ENCODE measurements at places on chromosomes 5 and 9.
A peak's percentile ranks its signal among the peaks of the same experiment; 100 is the strongest.

DNA sequence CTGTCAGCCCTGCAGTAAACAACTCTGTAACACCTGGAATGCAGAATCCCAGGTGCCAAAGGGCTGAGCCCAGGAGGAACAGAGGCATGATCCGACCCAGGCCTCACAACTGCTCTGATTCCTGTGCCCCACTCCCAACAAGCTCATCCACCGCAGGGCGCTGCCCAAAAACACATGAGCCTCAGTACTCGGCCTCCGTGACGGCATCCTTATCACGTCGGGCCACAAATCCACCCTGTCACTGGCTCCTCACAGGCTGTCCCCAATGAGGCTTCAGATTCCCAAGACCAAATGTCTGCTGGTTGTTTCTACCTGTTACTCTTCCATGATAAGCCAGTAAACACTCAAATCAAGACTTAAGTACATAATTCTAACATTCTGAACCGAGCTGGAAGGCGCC is 15.2 kb downstream of the QSOX2 start:
- no peak for DNase-seq

GRCh38 chr5:101580591-101580990 is 677.5 kb upstream of the ST8SIA4 start:
- no peak for DNase-seq

GRCh38 chr9:14366076-14366475 is 52.1 kb upstream of the NFIB start:
- DNase-seq, result no peak

GRCh38 chr5:164354139-164354751 is 848.8 kb downstream of the MAT2B start:
- no peak for DNase-seq

- DNase-seq, result no peak
Observed at GRCh38 chr9:113569472-113570060, 106.0 kb downstream of the RGS3 start.

GRCh38 chr9:4192450-4192849 is 107.4 kb downstream of the GLIS3 start:
- DNase-seq, result no peak

- DNase-seq, result no peak
Observed at GRCh38 chr5:89930591-89931392, 478.8 kb downstream of the CETN3 start.

DNA sequence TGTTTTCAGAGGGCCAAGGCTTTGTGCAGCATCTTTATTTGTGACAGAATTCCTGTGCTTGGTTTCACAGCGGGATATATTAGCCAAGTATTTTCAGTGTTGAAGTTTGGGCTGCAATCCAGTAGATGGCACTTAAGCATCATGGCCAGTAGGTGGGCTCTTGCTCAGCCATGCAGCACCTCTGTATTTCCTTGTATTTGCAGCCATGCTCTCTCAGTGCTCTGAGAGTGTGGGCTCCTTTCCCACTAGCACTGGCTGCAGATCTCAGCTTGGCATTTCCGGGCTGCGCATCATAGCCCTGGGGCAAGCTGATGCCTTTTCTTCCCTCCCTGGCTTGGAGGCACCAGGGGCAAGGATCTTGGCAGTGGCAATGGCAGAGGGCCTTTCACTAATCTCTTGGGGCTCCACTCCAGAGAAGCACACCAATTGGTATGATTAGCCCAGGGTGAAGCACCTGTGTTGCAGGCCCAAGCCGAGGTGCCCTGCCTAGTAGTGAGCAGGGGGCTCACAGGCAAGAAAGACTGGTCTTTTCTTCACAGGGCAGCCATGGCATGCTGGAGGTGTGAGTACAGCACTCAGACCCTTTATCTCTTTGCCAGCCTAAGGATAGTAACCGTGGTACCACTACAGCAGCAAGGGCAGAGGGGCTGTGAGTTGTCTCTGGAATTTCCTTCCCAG is 48.3 kb downstream of the SLCO6A1 start:
- DNase-seq, result peak; percentile 19

DNA sequence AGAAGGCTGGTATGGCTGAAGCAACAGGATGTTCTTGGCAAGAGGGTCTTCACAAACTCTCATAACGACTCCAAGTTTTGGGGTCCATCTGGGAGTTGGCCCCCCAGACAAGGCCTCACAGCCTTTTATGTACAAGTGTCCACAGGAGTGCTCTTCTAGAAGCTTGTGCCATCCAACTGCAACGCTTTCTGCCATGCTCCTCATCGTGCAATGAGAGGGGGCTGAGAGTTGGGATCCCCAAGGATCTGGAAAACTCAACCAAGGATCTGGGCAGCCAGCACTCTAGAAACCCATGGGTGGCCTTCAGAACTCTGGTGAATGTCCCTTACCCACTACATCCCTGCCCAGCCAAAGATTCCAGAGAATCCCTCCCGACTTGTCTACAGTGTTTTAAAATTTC is 8.5 kb upstream of the AMBP start:
- no peak for DNase-seq

DNA sequence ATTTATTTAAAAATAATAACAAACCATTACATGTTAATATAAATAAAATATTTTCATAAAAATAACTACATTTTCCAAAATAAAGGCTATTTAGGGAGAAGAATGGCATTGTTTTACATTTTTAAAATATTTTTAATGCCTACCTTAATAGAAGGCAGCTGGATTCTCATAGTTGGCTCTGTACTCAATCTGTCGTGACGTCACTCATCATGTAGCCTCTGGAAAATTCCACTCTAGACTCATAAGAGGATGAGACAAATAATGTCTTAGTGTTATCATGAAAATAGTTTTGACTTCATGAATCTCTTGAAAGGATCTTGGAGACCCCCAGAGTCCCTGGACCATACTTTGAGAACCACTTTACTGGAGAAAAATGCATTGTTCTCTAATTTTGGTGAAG is 93.1 kb downstream of the NXNL2 start:
- DNase-seq, result no peak

GRCh38 chr5:149778303-149779123 is 48.4 kb downstream of the PPARGC1B start:
- no peak for DNase-seq

DNA sequence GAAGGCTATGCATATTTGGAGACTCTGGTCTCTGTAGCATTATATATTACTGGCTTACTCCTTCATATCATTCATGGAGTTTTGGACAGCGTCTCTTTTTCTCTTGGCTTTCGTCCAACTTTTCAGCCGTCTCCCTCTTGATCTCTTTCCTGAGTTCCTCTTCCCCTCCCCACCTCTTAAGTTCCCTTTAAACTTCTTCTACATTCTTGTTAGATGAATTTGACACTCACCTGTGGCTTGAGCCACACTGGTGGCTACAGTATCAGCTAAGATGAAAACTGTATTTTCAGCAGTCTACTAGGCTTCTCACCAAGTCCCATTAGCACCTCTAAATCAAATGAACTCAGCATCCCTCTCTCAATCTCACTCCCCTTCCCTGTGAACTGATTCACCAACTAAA is 128.1 kb downstream of the STARD4 start:
- no peak for DNase-seq

- no peak for DNase-seq
Observed at GRCh38 chr9:69425136-69425801, 100.3 kb downstream of the ENTREP1 start.

- no peak for DNase-seq
Observed at GRCh38 chr5:125348221-125348692, 601.8 kb upstream of the ZNF608 start.

GRCh38 chr5:145937432-145938250 is 1.3 kb downstream of the SH3RF2 start:
- DNase-seq, result no peak
